Stimulated activated CD4-positive, alpha-beta T cell treated with anti-CD3 and anti-CD28 coated beads, Interleukin-4, amount 100 ng/mL, for 1 hour (primary cell): ENCODE measurements at places on chromosomes 5 and 9.

- no peak for DNase-seq
Observed at GRCh38 chr9:99299211-99300102, 77.4 kb downstream of the SEC61B start.

DNA sequence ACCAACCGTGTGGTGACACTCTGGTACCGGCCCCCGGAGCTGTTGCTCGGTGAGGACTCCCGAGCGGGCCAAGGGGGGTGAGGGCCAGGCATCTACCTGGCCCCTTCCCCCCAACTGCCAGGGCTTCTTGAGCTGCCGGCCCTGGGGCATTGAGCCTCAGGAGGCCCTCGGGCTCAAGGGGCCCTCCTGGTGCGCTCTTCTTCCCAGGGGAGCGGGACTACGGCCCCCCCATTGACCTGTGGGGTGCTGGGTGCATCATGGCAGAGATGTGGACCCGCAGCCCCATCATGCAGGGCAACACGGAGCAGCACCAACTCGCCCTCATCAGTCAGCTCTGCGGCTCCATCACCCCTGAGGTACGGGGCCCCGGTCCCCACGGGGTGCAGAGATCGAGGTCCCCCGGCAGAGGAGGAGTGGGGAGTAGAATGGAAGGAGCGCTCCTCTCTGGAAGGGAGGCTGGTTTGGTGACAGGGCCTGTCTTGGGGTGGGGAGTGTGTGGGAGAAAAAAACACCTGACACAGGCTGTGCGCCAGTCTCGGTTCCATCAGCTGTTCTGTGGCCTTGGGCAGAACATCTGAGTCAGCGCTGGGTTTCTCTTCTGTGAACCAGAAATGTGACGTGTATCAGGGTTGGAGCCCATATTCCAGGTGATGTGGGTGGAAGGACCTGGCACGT lies 2.6 kb downstream of the CDK9 start:
- peak; percentile 64 for DNase-seq

DNA sequence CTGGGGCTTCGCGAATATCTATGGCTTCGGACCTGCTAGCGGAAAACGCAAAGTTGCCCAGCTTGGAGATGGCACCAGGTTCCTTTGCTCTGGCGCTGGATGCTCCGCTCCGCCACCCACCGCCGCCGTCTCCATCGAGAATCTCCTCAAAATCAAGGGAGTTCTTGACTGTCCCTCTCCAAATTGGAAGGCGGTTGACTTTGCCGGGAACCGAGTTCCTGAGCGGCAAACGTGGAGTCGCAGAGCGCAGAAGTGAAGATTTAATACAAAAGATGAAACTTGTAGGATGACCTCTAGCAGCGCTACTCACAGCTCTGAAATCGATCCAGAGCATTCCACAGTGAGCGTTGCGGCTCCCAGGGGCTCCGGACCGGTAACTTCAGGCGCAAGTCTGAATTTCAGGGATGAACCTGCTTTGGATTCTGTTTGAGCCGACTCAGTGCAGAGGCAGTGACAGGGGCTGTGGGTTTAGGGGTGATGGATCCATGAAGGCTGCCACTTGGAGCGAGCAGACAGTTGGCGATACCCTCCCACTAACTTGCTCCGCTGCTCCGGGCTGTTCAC lies 1641.5 kb upstream of the C9orf72 start:
- no peak for DNase-seq

- DNase-seq: no peak
Observed at GRCh38 chr9:130301483-130302286, 36.1 kb downstream of the HMCN2 start.

GRCh38 chr9:131323629-131324028 lies 34.1 kb downstream of the PLPP7 start:
- DNase-seq: no peak

GRCh38 chr9:93601666-93602065 lies 25.3 kb downstream of the PHF2 start:
- no peak for DNase-seq

DNA sequence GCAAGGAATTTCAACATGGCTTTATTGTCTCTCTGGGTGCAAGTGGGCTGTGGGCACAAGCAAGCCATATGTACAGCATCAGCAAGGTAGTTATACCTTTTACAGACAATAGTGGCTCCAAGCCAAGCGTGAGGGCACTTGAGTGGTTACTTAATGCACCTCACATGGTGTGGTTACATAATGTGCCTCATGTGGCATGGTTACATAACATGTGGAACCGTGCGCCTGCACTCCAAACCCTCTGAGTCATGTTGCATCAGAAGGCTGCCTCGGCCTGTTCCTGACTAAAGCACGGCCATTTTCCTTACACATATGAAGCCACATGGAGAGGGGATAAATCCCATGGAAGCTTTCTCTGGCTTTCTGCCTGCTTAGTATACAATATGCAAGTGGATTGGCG lies 150.9 kb downstream of the OSTF1 start:
- no peak for DNase-seq

DNA sequence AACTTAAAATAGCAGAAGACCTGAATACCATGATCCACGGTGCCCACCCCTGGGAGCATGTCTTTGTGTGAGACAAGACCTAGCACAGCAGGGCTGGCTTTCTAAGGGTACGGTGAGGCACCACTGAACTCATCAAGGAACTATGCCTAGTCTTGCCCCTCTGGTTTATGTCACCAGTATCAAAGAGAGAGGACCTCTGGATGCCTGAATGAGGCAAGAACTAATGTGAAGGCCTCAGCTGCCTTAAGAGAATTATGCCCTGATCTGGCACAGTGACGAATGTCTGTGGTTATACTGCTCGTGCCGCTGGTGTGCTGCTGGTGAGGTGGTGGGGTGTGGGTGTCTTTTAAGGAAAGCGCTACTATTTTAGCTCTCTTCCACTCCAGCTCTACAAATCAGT lies 23.0 kb downstream of the NREP start:
- DNase-seq: no peak

GRCh38 chr9:137740312-137740711 lies 121.5 kb downstream of the EHMT1 start:
- no peak for DNase-seq
